ENCODE measurements at places on chromosomes 11 and 22.

- no peak for DNase-seq
These were observed 100.6 kb upstream of the CD44 start for GRCh38 chr11:35038211-35038928.

- DNase-seq: no peak
These were observed 194.8 kb upstream of the BLID start for GRCh38 chr11:122310766-122311165.

DNA sequence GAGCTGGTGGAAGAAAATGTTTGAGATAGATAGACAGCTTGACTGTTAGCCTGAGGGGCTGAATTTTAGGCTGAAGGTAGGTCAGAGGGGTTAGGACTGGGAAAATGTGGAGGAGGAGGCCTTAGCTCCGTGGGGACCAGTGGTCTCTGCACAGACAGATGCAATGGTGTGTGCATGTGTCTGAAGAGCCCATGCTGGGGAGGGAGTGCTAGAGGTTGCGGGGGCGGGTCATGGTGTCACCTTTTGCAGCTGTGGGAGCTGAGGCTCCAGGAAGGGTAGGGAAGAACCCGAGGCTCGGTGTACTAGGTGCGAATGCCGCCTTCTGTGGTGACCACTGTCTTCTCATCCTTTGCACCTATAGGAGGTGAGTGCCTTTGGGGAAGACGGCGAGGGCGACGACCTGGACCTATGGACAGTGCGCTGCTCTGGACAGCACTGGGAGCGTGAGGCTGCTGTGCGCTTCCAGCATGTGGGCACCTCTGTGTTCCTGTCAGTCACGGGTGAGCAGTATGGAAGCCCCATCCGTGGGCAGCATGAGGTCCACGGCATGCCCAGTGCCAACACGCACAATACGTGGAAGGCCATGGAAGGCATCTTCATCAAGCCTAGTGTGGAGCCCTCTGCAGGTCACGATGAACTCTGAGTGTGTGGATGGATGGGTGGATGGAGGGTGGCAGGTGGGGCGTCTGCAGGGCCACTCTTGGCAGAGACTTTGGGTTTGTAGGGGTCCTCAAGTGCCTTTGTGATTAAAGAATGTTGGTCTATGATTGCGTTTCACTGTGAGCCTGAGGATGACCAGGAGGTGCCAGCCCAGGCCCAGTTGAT, 1.6 kb downstream of the SDF2L1 start:
- no peak for DNase-seq

DNA sequence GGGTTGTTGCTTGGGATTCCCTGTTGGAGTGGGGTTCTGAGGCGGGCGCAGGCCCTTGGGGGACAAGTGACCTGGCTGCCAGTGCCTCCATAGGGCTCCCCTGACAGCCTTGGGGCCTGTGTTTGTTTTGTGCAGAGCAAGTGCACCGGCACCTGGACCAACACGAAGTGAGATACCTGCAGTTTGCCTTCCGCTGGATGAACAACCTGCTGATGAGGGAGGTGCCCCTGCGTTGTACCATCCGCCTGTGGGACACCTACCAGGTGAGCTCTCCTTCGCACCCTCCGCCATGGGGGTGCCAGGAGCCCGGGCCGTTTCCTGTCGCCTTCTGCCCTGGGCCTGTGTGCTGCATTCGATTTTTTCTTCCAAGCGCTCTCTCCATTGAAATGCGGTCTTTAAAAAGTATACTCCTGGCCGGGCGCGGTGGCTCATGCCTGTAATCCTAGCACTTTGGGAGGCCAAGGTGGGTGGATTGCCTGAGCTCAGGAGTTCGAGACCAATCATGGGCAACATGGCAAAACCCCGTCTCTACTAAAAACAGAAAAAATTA, 274.6 kb downstream of the TBC1D22A start:
- no peak for DNase-seq

DNA sequence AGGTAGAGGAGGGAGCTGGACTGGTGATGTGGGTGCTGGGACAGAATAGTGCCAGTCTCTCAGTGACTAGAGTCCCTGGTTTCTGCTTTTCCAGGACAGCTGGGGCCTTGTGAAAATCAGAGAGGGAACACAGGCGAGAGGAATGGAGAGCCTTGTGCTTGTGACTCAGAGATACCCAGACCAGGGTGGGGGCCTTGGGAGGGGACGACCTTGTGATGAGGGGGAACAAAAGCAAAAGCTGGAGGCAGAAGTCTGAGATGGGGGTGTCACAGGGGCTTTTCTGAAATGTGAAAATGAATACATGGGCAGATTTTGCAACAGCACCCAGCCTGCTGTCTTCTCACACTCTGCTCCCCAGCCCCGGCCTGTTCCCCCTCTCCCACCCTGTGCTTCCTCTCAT, 3.4 kb upstream of the NR1H3 start:
- no peak for DNase-seq

DNA sequence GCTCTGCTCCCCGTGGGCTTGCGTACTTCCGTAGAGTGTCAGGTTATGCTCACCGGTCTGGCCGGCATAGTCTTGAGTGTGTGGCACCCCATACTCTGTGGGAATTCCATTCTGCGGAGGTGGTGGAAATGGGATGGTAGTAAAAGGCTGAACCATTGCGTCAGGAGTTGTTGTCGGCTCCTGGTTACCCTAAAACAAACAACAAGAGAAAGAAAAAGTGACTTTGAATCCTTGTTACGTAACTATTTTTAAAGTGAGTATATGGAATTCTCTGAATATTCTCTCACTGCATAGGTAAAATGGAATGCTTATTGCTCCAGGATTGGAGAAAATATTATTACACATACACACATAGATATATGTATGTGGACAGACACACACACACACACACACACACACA, 92.1 kb downstream of the APOL5 start:
- no peak for DNase-seq

- no peak for DNase-seq
These were observed 2.8 kb downstream of the BRSK2 start for GRCh38 chr11:1392561-1392960.

DNA sequence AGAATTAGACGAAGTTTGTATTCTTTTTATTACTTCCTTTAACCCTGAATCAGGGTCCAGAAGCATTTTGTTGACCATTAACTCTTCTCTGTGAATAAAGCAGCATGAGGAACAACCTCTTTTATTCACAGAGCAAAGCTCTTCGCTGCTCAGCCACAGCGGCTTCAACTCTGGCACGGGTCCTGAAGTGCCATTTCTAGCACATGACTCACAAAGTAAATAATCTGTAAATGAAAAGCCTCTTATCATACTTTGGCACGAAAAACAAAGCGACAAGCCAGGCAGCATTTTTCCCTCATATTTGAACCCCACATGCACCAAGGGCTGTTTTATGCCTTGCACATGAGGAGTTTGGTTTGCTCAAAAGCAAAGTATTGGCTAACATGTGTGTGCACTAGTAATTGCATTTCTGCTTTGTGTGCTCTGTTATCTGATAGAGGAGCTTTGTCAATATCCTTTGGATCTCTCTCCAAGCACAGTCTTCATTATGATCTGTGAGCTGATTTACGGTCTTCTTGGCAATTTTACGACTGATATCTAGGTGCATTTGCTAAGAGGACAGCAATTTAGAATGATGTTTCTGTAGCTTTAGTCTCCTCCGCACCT, 33.0 kb upstream of the APOBEC3A start:
- DNase-seq: no peak

- DNase-seq: no peak
These were observed 113.4 kb downstream of the CASP12 start for GRCh38 chr11:104784684-104785460.

DNA sequence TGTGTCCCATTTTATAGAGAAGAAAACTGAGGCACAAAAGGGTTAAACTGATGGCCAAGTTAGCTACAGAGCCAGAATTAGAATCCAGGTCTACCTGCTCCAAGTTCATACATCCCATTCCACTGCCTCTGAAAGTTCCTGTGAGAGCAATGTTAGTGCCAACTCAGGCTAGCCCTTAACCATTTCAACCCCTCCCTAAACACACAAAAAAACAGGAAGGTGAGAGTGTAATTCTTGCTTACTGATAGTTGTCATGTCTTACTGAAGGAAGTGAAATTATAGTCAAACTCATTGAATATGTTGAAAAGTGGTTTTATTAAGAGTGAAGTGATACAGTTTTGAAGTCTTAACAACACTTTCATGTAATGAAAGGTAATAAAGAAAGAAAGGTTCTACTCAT, 2.9 kb upstream of the E2F8 start:
- no peak for DNase-seq

DNA sequence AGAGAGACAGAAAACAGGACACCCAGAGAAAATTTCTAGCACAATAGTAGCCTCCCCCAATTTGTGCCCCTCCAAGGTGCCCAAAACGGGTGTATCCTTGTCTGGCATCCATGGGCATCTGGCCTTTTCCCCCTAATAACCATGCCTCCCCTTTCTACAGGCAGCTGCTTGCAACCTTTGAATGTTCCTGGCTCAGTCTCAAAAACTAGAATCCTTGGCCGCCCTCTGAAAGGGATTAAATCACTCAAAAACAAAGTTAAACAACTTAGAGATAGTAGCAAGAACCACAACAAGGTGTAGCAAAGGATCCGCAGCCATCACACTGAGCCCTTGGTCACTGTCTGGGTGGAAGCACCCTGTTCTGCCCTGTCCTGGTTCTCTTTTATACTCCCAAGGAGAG, 105.6 kb downstream of the MN1 start:
- DNase-seq: no peak

- no peak for DNase-seq
These were observed 12.2 kb upstream of the NOX4 start for GRCh38 chr11:89503422-89503821.

DNA sequence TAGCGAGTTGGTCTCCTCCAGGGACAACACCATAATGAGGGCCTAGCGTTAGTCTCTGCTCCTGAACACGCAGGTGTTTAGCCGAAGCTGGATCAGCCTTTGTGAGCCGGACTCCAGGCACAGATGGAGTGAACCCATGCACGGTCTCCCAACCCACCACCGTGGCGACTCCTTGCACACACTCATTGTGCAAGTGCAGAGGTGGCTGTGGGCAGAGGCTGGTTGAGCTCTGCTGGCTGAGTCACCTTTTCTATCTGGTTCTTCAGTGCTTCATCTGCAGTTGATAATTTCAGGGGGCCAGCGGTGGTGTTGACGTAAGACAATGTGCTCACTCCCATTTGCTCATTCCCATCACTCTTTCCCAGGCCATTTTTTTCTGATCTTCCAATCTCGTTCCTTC, 72.1 kb upstream of the SLC22A12 start:
- DNase-seq: no peak
